Activated naive CD4-positive, alpha-beta T cell (primary cell): ENCODE measurements at places on chromosomes 2 and 18.
A peak's percentile ranks its signal among the peaks of the same experiment; 100 is the strongest.

GRCh38 chr2:23464905-23465537 is 80.0 kb downstream of the KLHL29 start:
- DNase-seq, result no peak

- no peak for DNase-seq
Measured at GRCh38 chr2:2640818-2641217, 309.7 kb upstream of the MYT1L start.

DNA sequence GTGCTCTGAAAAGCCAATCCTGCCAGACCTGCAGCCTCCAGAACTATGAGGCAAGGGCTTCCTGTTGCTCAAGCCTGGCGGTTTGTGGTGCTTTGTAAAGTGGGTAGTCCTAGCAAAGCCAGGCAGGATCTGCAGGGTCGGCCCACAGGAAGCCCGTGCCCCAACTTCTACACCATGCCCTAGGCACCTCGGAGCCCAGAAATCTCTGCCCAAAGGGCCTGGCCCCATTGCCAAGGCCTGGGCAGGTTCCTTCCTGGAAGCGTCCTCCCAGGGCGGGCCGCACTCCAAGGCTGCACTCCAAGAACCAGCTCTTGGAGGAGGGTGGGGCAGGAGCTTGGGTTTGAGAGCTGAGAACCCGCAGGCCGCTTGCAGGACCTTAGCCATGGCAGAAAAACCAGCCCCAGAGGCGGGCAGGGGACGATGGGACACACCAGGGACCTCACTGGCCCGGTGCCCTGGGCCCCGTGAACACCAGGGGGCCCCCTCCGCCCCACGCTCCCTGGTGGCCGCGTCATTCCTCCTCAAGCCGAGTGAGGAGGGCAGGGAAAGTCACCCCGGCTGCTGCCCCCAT is 37.2 kb upstream of the ID2 start:
- DNase-seq, result no peak

- no peak for DNase-seq
Measured at GRCh38 chr2:227724394-227725039, at the start of gene SCYGR6. Gene SCYGR6, minus strand, starts transcription at chr2:227724757. Its CDS starts 0 bp downstream, at chr2:227724757.

GRCh38 chr2:208983486-208983885 is 440.4 kb upstream of the MAP2 start:
- no peak for DNase-seq

DNA sequence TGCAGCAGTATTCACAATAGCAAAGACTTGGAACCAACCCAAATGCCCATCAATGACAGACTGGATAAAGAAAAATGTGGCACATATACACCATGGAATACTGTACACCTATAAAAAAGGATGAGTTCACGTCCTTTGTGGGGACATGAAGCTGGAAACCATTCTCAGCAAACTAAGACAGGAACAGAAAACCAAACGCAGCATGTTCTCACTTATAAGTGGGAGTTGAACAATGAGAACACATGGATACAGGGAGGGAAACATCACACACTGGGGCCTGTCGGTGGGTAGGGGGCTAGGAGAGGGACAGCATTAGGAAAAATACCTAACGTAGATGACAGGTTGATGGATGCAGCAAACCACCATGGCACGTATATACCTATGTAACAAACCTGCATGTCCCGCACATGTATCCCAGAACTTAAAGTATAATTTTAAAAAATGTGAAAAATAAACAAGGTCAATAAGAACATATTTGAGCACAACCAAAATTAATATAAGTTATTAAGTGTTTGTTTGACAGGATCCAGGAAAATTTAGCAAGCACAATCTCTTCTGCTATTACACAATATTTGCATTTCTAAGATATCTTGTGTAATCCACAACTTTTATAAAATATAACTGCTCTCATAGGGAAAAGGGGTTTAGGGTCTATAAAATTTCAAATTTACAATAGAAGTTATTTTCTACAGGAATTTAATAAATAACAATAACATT is 22.9 kb downstream of the CCBE1 start:
- no peak for DNase-seq

DNA sequence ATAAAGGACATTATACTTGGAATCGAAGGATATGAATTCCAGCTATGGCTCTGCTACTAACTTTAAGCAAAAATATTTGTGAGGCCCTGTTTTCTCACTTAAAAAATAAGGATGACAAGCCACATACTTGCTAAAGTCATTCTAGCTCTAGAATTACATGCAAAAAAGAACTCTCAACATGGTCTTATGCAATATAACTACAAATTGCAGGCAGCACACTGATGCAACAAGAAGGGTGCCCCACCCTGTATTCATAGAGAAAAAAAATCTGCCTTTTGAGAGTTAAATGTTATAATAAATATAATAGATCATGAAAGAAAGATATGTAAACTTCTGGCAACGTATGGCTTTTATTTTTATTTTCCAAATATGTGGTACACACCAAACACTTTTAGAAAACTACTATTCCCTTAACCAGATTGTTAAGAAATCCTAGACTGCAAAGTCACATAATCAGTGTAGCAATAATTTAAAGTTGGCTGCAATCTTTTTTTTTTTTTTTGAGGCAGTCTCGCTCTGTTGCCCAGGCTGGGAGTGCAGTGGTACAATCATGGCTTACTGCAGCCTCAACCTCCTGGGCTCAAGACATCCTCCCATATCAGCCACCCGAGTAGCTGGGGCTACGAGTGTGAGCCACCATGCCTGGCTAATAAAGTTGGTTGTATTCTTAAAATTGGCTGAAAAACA is 40.2 kb upstream of the WDSUB1 start:
- no peak for DNase-seq

DNA sequence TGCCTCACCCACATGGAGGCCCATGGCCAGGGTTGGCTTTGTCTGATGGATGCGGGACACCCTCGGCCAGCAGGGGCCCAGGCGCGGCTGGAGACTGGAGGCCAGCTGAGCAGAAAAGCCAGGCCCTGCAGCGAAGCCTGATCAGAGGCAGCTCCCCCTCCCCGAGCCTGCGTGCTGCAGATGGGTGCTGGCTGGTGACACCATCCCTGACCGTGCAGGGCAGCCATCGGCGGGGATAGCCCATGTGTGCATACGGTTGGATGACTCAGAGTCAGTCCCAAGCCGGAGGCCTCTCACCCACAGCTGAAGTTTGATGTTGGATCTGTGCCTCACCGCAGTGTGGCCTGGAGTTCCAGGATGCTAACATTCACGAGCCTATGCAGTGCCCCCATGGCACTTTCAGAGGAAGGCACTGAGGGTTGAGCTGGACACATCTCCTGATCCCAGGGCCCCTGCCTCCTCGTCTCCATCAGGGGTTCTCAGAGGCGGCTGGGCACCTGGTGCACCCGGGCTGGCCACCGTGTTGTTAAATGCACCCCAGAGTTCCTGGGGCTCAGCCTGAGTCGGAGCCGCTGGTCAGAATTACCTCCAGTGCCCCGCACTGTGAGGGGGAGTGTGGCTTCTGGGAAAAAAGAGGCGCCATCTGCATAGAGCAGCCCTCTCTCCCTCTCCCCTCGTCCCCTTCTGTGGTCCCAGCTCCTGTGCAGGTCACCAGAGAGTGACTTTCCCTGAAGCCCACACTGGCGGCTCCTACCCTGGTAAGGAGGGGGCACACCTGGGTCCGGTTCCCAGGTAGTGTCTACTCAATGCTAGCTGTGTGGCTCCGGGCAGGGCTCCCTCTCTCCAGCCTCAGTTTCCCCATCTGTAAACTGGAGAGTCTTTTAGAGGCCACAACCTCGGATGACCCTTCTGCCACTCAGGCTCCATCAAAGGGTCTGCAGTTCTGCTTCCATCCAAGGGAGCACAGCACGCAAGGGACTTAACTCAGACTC is 19.4 kb upstream of the KIF1A start:
- DNase-seq, result no peak

GRCh38 chr2:172947461-172948153 is 128.0 kb upstream of the MAP3K20 start:
- DNase-seq, result no peak

DNA sequence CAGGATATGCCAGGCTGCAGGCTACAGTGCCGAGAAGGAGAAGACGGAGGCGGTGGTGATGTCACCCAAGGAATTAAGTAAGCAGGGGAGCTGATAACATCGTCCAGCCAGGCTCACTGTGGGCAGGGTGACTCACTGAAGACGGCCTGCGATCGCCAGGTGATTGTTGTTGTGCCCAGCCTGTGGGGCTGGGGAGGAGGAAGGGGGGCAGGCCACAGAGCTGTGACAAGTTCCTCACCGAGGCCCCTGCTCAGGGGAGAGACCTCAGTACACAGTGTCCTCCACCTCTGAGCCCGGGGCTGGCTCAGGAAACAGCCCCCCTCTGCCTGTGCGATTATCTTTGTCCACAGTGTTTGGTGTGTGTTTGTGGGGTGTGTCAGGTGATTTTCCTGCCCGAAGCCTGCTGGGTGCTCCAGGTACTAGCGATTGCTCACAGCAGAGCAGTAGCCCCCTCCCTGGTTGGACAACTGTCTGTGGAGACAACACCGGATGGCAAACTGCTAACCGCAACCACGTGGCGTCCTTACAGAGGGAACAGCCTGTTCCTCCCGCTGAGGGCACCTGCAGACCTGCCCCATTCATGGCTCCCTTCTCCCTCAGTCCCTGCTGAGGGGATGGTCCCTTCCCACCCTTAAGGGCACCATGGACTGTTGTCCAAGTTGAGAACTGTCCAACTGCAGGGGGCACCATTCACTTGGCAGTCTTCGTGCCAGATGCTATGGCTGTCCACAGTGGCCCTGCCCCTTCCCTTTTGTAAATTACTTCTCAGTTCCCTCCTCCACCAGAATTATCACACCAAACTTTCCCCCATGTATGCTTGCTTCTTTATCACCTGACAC is 95.1 kb downstream of the ZFP36L2 start:
- DNase-seq, result peak; percentile 63

DNA sequence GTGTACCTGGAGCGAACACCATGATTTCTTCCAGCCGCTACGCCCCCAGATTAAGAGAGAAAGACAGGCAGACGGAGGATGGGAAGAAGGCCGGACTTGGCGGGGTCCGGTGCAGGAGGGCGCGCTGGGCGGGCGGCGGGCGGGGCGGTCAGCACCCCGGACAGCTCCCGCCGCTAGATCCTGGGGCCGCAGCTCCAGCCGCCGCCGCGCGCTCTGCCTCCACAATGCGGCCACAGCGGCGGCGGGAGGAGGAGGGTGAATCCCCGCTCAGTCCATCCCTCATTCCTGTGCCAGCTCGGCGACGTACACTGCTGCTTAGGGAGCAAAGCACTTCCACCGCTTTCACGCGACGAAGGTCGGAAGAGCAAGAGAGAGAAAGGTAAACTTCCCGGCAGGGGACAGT is at the start of gene AKAIN1:
Gene AKAIN1 (minus strand): TSS at position 226 of the 403 bp plus-strand sequence. CDS start 204 bp downstream, at position 22.
- DNase-seq, result no peak

DNA sequence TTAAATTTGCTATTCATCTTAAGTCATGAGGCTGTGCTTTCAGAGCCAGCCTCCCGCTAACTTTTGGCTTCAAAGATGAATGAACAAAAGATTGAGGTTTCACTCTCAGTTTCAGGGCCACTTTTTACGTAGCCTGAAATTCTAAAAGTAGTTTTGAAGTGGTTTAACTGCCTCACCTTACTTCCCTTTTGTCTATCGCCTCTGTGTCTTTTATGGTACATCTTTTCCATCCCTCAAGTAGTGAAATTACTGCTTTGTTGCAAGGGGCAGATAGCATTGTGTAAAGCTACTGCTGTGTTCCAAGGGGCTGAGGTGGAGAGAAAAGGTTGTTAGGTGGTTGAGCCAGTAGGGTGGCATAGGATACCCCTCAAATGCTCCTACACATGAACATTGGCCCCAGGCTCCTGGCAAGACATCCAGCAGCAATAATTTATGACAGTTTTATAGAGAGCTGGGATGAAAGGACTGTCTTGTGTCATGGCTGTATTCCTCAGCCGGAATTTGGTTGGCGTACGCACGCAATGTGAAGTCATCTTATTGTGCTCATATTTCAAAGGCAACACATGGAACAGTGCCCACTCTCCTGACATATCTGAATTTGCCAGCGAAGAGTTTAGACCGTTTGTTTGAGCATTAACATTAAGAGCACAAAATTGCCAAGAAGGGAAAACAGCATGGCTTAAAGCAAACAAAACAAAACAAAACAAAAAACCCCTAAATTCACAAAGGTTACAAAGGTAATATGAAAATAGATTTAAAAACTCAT is 32.2 kb downstream of the QPCT start:
- DNase-seq, result no peak

- DNase-seq, result no peak
Measured at GRCh38 chr2:59082657-59083056, 841.5 kb upstream of the FANCL start.

GRCh38 chr2:107461301-107461700 is 365.4 kb upstream of the RGPD4 start:
- DNase-seq, result no peak

- no peak for DNase-seq
Measured at GRCh38 chr2:88227446-88227845, 57.3 kb downstream of the THNSL2 start.

DNA sequence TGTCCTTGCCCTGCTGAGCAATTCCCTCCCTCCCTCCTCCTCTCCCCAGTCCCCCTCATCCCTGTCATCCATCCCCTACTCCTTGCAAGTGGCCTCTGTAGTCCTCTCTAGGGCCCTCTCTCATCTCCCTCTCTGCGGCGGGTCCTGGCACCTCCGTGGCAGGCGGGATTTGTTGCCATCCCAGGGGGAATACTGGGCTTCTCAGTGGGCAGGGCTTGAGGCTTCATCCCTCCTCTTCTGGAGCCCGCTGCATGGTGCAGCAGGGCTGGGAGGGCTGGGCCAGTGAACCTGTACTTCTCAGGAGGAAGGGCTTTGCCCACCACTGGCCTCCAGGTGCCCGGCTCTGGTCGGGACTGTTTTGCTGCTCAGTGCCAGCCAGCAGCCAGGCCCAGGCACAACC is 216.2 kb downstream of the TFCP2L1 start:
- DNase-seq, result no peak

DNA sequence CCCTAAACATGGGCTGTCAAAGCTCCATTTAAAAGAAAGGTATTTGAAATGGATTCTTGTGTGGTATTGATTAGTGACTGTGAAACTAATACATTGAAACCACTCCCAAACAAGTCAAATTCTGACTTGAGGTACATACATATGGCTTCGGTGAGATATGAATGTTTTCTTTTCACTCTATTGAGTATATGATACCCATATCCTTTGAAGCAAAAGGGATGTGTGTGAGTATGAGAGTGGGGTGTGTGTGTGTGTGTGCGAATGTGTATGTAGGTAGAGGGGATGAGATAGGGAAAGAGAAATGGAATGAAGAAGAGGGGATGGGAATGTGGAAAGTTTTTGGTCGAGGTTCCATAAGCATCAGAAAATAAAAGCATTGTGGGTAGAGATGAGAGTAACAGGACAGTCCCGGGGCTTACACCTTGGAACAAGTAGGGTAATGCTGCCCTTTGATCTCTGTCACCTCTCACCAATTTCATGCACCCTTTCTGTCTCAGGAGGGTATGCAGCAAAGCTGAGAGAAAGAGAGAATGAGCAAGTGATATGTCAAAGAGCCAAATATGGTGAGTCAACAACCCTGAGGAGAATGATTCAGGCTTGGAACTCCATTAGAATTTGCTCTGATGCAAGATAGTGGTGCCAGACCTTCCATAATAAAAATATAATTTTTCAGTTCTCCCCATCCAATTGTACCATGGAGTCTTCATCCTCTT is 64.0 kb upstream of the ZEB2 start:
- no peak for DNase-seq

DNA sequence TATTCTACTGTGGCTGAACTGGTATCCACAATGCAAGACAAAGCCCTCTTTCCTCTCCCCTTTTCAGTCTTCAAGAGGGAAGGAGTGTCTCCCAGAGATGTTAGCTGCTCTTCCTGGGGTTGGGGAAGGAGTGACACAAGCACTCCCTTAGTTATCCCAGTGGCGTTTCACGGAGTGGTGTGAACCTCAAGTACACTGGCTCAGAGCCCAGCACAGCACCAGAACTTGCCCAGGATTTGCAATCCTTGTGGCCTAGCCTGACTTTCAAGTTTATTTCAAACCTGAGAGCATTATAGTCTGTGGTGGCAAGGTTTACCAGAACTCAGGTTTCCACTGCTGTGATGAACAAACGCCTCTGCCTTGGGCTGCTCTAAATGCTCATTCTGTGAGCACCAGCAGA is 162.5 kb downstream of the CCDC102B start:
- DNase-seq, result no peak
